ENCODE measurements at places on chromosomes 6 and 20.

- DNase-seq: no peak
Observed at GRCh38 chr20:50281831-50282591, 91.4 kb downstream of the CEBPB start.

- DNase-seq: peak; percentile 65
Observed at GRCh38 chr6:150910561-150910960, 45.1 kb downstream of the MTHFD1L start.

GRCh38 chr6:25013246-25013645 lies 77.5 kb upstream of the RIPOR2 start:
- DNase-seq: no peak

DNA sequence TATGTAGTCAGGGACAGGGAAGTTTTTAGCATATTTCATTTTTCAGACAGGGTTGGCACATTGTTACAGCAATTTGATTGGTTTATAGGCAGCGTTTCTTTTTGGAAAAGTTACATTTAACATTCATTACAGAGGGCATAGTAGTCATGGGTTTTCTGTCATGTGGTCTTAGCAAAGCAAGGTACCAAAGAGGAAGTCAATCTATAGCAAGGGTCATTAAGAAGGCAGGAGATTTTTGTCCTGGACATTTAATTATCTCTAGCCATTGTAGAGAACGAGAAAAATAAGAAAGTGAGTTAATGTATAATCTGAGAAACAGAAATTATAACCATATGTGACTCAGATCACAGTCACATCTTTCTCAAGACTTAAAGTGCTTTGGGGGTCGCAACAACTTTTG lies 47.4 kb downstream of the TPD52L1 start:
- peak; percentile 42 for DNase-seq

DNA sequence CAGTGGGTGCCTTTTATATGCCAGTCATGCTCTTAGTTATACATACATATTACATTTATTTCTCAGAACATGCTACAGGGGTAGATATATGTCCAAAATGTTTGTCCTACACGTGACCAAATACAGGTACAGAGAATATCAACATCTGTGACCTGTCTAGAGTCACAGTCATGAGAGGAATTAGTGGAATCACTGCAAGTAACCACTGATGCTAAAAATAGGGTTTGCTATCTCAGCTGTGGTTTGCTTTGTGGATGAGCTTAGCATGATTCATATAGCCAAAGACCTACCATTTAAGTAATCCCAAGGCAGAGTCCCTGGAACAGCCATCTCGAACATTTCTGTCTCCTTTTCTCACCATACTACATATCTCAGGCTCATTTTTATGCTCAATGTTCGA lies 32.3 kb downstream of the GSTA3 start:
- DNase-seq: peak; percentile 85

- no peak for DNase-seq
Observed at GRCh38 chr20:53252002-53252401, 279.8 kb downstream of the TSHZ2 start.

DNA sequence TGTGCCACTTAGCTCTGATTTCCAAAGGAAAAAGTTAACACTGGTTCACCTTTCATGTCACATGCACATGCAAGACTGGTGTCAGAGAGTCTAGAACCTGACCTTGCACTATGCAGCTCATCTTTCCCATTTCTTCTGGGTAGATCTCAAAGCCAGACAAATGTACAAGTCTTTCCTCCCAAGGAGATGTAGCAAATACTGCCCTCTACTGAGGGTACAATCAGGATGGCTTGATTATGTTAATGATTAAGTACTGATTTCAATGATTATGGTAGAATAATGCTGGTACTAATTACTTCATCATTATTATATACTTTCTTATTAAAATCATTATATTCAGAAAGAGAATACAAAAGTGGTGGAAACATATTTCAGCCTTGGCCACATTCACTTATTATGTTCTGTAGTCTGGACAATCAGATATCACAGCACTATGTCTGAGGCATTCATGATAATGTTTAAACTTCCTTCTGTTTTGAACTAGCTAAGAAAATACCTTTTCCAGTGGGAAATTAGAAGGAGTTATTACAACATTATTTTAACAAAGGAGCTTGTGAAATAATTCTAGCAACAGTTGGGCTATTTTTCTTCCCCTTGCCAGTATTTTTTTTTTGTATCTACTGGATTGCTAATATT lies 68.5 kb upstream of the FOXO3 start:
- DNase-seq: peak; percentile 47

DNA sequence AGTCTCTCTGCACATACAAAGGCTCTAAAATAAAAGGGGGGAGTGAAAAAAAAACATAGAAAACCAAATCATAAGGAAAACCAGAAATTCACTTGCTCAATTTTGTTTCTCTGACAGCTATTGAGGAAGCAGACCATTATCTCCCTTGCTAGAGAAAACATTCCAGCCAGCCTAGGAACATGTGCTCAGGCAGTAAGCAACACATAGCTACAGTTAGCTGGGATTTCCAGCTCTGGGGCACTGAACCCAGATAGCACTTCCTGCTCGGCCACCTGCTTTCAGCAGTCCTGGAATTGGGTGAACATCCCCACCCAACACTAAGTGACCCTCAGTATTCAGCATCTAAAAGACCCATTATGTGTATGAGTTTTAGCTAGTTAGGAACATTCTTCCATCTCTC lies 61.3 kb downstream of the TNFRSF21 start:
- no peak for DNase-seq

GRCh38 chr6:148249160-148249559 lies 93.5 kb upstream of the SASH1 start:
- no peak for DNase-seq

DNA sequence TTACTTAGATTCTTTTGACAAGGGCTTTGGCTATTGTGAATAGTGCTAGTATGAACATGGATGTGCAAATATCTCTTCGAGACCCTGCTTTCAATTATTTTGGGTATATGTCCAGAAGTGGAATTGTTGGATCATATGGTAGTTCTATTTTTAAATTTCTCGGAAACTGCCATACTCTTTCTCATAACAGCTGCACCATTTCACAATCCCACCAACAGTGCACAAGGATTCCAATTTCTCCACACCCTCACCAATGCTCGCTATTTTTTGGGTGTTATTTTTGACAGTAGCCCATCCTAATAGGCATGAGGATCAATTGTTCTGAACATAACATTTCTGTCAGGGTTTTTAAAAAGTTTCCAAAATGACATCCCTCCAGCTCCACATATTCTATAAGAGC lies 69.2 kb upstream of the ESR1 start:
- no peak for DNase-seq

DNA sequence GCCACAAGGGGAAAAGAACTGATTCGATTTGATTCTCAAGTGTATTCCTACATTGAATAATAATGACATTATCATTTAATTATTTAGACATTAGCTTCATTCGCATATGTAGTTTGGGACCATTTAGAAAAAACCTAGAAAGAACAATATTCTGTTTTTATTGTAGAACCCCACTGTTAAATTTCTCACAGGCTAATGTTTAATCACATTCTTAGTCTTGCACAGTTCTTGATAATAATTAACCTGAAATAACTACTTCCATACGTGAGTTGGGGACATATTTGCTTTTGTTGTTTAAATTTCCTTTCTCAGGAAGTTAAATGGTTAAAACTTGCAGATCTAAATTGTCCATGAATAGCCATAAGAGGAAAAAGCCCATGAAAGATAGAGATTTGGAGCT lies 275.2 kb downstream of the TFAP2B start:
- peak; percentile 49 for DNase-seq

DNA sequence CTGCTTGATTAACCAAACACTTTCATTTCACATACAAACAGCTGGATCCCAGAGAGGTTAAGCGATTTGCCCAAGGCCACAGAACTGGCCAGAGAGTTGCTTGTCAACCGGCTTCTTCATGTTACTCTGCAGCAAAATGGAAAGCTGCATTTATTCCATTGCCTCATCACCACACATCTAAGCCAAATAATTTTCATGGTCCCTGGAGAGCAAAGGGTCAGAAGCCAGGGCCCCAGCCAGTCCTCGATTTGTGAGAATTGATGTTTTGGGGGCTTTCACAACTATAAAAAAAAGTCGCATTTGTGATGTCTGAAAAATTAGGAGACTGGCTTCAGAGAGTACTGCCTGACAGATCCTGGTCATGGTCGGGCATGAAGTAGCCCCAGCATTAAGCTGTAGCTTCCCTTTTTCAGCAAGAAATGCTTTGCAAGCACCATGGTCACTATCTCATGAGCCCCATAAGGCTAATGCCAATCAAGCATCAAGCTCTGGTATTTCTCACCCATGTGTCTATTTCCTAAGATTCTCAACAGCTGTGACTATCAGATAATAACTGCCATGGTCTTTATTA lies 95.8 kb downstream of the BANF2 start:
- DNase-seq: no peak

- peak; percentile 75 for DNase-seq
Observed at GRCh38 chr6:1686117-1687098, 76.7 kb downstream of the FOXC1 start.

GRCh38 chr6:20633566-20634340 lies 99.5 kb downstream of the CDKAL1 start:
- no peak for DNase-seq

GRCh38 chr6:168655462-168656152 lies 214.6 kb downstream of the SMOC2 start:
- DNase-seq: no peak

DNA sequence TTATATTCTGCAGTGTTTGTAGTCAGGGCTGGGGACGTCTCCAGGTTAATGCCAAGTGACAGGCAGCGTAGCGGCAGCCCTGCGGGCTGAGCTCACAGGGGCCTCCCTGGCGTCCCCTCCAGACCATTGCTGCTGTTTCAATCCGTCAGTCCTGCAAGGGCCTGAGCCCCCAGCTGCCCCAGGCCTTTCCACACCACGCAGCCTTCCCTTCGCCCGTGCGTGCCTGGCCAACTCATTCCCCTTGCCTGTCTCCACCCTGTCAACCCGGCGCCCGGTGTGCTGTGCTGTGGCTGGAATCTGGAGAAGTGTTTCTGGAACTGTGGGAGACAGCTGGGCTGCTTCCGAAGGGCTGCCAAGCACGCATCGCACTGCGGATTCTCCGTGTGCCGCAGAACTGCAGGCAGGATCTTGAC lies 11.9 kb downstream of the BHLHE23 start:
- DNase-seq: no peak

DNA sequence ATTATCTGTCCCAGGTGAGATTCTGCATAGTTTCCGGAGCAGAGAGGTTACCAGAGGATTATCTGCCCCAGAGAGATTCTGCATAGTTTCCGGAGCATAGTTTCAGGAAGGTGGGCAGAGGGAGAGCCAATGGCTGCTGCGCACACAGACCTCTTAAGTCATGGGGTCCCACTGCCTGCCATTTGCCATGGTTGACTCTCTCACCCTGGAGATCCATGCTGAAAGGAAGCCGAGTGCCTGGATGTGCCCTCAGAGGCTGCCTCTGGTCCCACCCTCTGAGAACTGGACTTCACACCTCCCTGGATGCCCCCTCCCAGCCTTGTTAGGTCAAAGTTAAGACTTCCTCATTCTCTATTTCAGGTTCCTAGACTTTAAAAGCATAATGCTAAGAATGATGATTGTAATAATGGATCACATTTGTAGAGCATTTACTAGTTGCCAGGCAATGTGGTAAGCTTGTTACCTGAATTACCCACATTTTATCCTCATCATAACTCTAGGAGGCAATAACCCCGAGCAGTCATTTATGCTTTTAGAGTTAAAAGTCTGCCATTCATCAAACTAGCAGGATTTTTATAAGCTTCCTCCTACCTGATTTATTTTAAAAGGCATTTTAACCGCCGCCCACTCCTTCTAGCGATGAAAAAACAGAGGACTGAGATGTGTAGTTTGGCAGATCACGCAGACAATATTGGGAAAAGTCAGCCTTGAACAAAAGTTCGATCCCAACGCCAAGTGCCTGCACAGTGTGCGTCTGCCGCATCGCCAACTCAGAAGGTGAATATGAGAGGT lies 11.9 kb downstream of the SERPINB9 start:
- no peak for DNase-seq

DNA sequence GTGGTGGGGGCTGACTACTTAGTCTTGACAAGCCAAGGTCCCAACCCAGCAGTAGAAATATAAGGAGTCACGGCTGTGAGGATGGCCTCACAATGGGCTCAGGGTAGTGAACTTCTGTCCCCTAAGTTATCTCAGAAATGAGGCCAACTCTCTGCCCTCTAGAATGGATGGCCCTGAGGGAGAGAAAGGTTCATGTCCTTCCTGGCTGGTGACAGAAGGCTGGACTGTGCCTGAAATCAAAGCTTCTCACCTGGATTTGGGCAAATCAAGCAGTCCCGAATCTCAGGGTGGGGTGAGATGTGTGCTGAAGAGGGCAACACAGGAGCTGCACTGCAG lies 12.7 kb downstream of the RRP36 start:
- DNase-seq: no peak

- DNase-seq: peak; percentile 78
Observed at GRCh38 chr6:38588631-38589366, 50.9 kb downstream of the BTBD9 start.

DNA sequence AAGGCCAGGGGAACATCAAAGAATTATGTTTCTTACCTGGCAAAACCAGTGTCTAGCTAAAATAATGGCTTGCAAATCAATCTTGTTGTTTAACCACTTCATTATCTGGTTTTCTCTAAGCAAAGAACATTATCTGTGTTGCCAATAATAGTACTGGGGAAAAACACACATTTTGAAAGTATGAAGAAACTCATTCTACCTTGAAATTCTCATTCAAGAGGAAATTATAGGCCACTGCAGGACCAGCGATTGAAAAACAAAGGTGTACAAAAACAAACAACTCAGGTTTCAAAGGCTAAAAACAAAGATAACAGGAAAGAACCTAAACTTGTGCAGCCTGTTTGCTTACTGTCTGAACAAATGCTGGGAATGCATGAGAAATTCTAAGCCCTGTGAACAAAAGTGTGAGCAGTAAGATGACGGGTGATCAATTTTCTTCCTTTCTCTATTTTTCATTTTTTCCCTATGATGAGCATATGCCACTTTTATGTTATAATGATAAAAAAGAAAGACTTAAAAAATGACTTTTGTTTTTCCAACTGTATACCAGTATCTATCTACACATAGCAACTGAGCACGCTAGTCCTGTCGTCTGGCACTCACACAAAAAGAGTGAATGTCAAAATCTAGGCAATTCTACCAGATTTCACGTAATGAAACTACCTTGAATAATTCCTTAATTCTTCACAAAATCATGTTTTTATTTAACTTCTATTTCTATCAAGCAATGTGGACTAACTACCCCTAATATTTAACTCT lies 117.9 kb downstream of the SGK1 start:
- DNase-seq: no peak

GRCh38 chr20:2207770-2208097 lies 88.1 kb upstream of the TGM3 start:
- DNase-seq: no peak

GRCh38 chr6:49550492-49551077 lies at the start of gene C6orf141:
TSS of gene C6orf141 (plus strand) at chr6:49550668. CDS start at chr6:49550793, 125 bp downstream.
- DNase-seq: peak; percentile 85

GRCh38 chr20:48406912-48407340 lies 420.9 kb downstream of the PREX1 start:
- no peak for DNase-seq

GRCh38 chr6:12051861-12052368 lies 39.8 kb downstream of the HIVEP1 start:
- no peak for DNase-seq

- DNase-seq: no peak
Observed at GRCh38 chr6:71252960-71253359, 35.7 kb upstream of the OGFRL1 start.

Measured in kidney tubule cell (primary cell).